ENCODE measurements at places on chromosomes 2 and 18.

DNA sequence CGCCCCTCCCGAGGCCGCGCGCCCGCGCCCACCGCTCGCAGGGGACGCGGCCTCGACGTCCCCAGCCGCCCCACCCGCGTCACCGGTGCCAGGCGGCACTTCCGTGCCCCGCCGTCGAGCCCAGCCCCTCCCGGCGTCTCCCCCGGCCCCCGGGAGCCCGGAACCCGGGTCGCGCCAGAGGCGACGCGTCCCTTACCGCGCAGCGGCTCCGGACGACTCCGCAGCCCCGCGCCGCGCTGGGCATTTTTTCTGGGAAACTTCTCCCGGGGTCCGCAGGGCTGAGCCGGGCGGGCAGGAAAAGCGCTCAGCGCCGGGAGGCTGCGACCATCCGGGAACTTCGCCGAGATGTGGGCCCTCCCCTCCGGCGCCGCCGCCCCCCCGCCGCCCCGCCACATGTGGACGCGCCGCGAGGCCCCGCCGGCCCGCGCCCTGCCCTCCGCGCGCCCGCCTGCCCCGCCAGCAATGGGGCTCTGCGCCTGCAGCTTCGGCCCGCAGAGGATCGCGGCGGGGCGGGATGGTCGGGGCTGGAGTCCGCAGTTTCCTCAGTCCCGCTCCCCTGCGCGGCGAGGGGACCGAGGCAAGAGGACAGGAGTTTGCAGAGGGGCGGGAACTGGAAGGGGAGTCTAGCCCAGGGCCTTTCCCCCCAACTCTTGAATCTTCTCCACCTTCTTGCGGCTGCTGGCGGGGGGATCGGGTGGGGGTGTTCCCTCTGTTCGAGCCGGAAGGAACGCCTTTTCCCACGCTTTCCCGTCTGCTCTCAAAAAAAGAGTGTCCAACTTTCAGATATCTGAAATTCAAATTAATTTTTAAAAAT lies 81.5 kb downstream of the CHRNA1 start:
- DNase-seq = no peak

GRCh38 chr2:229387866-229388265 lies 116.8 kb upstream of the PID1 start:
- DNase-seq = no peak

DNA sequence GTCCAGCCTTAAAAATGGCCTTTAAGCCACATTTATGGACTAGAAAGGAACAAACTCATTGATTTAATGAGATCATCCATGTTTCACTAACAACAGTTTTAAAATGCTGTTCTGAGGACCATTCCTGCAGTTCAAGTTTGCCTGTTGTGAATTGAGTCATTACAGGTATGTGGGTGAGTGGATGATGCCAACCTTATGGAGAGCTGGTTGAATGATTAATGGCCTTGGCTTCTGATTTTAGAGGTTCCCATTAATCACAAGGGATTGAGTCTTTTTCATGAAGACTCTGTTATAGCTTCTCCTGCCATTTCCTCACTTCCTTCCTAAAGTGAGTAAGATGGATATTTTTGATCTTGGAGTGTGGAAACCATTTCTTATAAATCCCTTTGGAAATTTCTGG lies 459.8 kb upstream of the SLC14A2 start:
- no peak for DNase-seq

GRCh38 chr2:122077114-122077513 lies 321.7 kb downstream of the TSN start:
- no peak for DNase-seq

- DNase-seq = no peak
Observed at GRCh38 chr2:27621524-27621923, 7.3 kb downstream of the CCDC121 start.

DNA sequence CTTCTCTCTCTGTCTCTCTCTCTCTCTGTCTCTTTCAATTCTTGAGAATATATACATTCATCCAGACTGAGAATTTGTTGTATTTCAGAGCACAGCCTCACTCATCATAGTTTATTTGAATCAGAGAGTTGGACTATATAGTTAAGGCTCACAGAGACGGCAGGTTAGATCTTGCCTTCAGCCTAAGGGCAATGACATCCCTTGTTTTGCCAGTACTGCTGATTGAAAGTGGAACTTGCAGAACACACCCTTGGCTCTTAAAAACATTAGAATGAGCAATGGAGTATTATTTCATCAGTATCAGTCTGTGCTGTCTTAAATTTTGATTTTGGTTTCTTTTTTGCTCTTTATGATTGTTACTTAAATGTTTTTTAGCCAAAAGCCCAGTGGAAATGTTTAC lies 62.0 kb upstream of the DSG1 start:
- no peak for DNase-seq
